RPMI8226 (cell line): ENCODE measurements at places on chromosomes 11 and 22.

DNA sequence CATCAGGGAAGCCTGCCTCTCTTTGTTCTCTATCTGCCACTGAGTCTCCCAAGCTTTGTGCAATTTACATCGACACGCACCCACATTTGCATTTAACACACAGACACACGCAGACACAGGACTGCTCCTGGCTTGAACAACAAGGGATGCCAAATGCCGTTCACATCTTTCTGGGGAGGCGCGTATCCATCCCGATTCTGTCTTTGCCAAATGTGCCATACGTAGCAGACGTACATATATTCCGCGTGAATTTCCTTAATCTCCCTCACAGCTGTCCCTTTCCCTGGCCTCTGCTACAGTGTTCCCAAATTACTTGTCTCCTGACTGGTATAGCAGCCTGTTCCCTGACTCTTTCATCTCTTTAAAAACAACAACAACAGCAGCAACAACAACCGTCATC, 409.5 kb downstream of the MIAT start:
- no peak for DNase-seq

- no peak for DNase-seq
Observed at GRCh38 chr11:11289669-11290068, 63.4 kb downstream of the CSNK2A3 start.

DNA sequence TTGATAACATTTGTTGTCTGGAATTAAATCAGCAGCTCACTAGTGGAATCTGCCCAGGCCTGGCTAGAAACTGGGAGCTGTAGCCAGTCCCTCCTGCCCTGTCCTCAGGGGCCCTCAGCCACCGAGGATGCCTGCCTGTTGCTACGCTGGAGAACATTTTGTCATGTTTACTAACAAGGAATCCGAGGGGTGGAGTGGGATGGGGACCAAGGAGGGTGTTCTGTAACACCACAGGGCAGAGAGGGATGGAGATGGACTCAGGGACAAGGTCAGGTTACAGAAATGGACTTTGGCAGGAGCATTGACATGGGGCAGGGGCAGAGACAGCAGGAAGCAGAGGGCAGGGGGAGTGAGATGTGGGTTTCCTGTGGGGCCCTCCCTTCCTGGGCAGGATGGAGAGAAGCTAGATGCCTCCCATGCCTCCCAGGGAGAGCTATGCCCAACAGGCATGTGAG, 45.8 kb upstream of the AMPD3 start:
- DNase-seq: no peak

GRCh38 chr11:64173616-64174355, 7.9 kb upstream of the MACROD1 start:
- DNase-seq: no peak

- DNase-seq: peak; percentile 23
Observed at GRCh38 chr11:44256673-44257291, 53.2 kb downstream of the ALX4 start.

GRCh38 chr11:17098038-17098437, 20.6 kb upstream of the RPS13 start:
- DNase-seq: no peak

DNA sequence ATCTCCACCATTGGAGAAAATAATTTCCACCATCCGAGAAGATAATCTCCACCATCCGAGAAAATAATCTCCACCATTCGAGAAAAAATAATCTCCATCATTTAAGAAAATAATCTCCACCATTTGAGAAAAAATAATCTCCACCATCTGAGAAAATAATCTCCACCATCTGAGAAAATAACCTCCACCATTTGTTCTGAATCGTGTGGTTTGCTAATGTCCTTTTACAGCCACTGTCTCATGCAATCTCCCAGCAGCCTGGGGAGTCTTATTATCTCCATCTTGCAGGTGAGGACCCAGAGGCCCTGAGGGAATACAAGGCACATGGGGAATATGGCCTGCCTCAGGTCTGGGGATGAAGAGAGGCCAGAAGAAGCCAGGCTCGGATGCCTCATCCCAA, 54.1 kb upstream of the TCF20 start:
- DNase-seq: no peak

GRCh38 chr22:37802310-37803194, 5.2 kb upstream of the GCAT start:
- peak; percentile 65 for DNase-seq

DNA sequence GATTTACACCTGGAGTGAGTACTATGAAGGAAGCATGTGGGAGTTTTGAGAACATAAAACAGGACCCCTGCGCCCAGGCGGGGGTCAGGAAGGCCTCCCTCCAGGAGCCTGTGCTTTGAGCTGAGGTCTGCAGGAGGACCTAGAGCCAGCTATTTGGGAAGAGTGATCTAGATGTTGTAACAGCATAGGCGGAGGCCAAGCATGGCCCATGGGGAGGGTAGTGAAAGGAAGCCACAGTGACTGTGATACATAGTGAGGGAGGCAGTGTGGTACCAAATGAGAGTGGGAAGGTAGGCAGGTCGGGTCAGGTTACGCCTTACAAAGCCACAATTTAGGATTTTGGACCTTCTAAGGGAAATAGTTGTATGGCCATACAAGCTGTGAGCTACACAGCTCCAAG, 147.5 kb downstream of the PARVA start:
- DNase-seq: no peak

GRCh38 chr22:17159504-17159951, 451 bp upstream of the HDHD5 start:
- no peak for DNase-seq

GRCh38 chr22:37337204-37337943, 55.1 kb downstream of the CYTH4 start:
- DNase-seq: no peak

DNA sequence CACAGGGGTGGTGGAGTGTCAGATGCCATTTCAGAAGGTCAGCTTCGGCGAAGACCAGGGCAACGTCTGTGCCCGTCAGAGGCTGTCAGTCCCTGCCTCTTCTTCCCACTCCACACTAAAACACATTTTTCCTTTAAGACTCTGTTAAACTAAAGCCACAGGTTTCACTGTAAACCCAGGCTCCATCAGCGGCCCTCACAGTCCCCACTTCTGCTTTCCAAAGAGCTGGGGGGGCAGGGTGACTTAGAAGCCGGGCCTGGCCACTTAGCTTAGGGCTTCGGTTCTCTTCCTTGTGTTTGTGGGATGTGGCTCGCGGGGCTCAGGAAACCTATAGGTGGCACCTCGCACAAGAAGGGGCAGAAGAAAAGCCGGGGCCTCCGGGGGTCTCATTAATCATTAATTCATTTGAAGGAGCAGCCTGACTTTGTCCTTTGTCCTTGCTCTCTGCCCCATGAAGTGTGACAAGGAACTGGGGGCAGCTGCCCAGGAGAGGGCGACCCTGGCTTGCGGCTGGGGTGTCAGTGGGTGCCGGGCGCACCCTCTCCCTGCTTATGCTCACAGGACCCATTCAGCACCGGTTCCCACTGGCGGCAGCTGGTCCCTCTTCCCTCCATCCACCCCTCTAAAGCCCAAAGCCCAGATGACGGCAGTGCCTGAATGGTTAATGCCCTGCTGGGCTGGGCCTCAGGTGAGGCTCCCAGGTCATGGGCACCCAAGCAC, 4.1 kb downstream of the SLC25A45 start:
- peak; percentile 53 for DNase-seq

- DNase-seq: peak; percentile 48
Observed at GRCh38 chr11:70675697-70676374, 277.5 kb downstream of the CTTN start.

GRCh38 chr11:45458269-45458668, 172.1 kb upstream of the SYT13 start:
- no peak for DNase-seq

DNA sequence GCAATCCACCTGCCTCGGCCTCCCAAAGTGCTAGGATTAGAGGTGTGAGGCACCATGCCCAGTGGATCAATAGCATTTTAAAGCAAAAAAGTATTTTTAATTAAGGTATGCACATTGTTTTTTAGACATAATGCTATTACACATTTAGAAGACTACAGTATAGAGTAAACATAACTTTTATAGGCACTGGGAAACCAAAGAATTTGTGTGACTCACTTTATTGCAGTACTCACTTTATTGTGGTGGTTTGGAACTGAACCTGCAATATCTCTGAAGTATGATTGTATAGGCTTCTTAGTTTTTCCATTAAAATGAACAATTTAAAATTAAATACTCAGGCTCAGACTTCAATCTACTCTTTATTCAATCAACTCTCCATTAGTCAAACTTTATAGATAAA, 17.5 kb upstream of the CD3E start:
- no peak for DNase-seq

DNA sequence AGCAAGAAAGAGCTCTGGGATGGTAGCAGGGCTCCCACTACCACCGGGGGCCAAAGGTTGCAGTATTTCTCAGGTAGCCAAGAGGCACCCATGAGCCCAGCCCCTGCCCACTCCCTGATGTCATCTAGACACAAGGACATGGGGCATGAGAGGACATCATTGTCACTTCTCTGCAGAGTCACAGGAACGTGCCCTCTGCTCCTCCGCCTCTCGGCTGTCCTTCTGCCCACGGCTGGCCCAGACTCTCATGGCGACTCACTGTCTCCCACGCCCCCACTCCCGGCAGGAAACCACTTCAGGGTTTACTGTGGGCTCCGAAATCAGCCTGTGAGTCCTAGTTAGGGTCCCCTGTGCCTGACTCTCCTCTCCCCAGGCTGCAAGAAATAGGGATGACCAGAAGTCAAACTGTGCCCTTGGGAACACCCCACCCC, 1.8 kb upstream of the GAL start:
- no peak for DNase-seq

DNA sequence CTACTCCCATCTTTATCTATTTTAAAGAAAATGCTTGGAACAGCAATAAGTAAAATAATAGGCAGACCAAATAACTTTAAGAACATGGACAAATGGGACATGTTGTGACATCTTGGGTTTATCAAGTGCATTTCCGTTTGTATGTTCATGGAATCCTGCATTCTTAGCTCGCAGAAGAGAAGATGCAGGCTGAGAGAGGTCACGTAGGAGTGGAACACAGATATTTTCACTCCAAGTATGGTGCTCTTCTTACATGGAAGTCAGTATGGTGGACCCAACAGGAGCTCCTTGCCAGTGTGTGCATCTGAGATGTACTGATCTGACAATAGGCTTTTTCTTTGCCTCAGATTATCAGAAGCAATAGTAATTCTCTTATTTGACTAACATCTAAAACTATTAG, 1.7 kb downstream of the E2F8 start:
- no peak for DNase-seq

GRCh38 chr11:95557376-95557775, 232.2 kb downstream of the FAM76B start:
- DNase-seq: no peak

DNA sequence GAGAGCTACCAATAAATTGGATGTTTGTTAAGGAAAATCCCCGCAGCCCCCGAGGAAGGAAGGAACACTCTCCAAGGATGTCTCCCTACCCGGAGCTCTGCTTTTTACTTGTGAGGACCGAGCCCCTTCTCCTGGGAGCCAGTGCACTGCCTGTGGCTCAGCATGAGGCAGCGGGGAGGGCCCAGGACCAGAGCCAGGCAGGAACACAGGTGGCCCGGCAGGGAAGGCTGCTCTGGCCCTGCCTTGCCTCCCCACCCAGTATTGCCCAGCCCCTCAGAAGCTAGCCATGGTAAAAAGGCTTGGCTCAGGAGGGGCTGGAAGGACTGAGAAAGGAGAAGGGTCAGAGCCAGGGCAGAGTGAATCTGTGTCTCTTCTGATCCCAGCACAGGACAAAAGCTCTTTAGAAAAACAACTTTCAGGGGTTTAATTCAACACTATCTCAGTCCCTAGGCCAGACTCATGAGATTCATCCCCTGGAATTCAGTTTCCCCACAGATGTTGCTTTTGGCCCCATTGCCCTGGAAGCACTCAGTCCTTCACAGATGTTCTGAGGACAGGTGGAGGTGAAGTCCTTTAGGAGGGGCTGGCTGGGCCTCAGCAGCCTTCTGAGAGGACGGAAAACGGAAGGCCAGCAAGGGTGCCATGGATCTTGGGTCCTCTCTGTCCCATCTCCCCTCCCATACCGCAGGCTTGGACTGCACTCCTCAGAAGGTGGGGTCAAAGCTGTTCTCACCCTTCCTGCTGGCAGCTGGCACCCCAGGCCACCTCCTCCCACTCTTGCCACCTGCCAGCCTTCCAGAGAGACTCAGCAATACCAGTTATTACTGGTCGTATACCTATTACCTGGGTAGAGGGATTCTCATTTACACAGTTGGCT, 318.9 kb downstream of the NTM start:
- no peak for DNase-seq

- no peak for DNase-seq
Observed at GRCh38 chr22:35993048-35993714, 35.4 kb downstream of the RBFOX2 start.

DNA sequence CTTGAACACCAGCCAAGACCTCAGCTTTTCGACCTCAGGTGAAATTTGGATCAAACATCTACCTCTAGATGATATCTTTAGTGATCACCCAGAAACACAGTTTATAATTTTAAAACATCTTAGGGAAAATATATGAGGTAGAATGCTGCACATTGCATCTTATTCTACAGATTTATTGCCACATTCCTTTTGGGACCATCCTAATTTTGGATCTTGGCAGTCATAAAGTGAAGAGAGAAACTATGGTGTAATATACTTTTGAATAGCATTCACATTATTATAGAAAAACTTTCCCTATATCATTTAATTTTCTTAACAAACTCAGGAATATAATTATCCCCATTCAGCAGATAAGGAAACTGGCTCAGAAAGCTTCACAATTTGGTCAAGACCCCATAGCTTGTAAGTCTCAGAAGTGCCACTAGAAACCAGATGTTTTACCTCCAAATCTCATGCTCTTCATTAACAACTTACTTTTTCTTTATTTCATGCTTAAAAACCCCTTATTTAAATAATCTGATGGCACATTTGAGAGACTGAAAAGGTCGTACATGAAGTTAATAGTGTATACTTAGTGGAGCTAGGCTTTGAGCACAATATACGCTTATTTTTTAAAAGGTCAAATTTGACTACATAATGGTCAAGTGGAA, 199.2 kb upstream of the CTSC start:
- no peak for DNase-seq

GRCh38 chr11:66845876-66846212, 2.6 kb downstream of the RCE1 start:
- no peak for DNase-seq

DNA sequence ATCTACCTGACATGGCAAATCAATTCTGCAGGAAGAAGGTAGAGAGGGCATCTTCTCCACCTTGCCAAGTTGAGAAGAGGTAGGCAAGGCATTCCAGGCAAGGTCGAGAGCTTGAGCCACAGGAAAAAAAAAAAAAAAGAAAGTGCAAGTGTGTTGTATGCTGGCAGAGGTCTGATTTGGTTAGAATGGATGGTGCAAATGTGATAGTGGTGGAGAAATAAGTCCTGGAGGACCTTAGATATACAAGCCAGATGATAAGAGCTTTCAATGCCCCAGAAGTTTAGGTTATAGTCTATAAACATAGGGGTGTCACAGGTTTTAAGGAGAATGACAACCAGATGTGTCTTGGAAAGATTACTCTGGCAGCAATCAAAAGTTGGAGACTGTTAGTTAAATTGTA, 1.4 kb downstream of the FBXO3 start:
- no peak for DNase-seq

GRCh38 chr22:16838073-16838472, 12.9 kb upstream of the XKR3 start:
- no peak for DNase-seq

- no peak for DNase-seq
Observed at GRCh38 chr11:125364121-125364826, 131.8 kb downstream of the FEZ1 start.

GRCh38 chr11:134992981-134993380, 580.9 kb upstream of the B3GAT1 start:
- no peak for DNase-seq

GRCh38 chr11:25535467-25536272, 796.3 kb upstream of the ANO3 start:
- DNase-seq: no peak

GRCh38 chr22:43301866-43302265, 41.3 kb downstream of the SCUBE1 start:
- no peak for DNase-seq

GRCh38 chr11:19715373-19715772, 2.7 kb downstream of the NAV2 start:
- no peak for DNase-seq
